Caco-2 (cell line): ENCODE measurements at places on chromosomes 11 and 22. TPM values are rescaled to one million over a fixed set of nuclear protein-coding genes. Genes with fewer than 3 reads are reported as not detected.
A peak's percentile ranks its signal among the peaks of the same experiment; 100 is the strongest.

Gene CCDC89
- 2.0 and 2.6 TPM in 2 replicates for total RNA-seq

Gene TRIM64C
- not detected in 2 replicates for total RNA-seq

Gene SYT12
- total RNA-seq: 0.23 and 0.82 TPM in 2 replicates

Gene EHBP1L1
- total RNA-seq: 19.2 and 19.6 TPM in 2 replicates

DNA sequence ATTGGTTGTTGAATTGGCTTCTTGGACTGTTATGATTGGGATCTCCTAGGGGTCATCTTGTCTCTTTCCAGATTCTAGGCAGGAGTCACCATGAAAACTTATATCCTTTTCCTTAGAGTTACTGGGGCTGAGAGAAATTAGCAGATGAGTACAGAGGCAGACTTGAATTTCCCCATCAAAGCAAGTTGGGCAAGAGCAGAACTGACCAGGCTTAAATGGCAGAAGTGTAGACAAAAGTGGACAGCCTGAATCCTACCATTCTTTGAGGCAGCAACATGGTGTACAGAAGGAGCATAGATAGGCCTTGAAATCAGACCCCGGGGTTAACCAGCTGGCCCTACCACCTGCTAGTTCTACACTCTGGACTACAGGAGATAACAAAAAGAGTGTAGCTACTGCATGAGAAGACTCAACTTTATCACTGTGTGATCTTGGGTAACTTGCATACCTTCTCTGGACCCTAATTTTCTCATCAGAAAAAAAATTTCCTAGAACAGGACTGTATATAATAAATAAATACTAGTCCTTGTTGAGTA is 427.4 kb upstream of the CADM1 start:
- DNase-seq: no peak
- H3K4me1 ChIP-seq: no peaks in the 10 kb centered on the region
- H3K4me3 ChIP-seq: no peak overlapping the region
- H3K27ac ChIP-seq: no peak overlapping the region

- no peaks in the 10 kb centered on the region; the same call in 1 of the 2 replicates for H3K36me3 ChIP-seq
- peak; percentile 28 for DNase-seq
- H3K27ac ChIP-seq: no peak overlapping the region
- H3K27me3 ChIP-seq: no peaks in the 10 kb centered on the region
- peaks cover 19% of the 10 kb centered on the region for H3K4me1 ChIP-seq
Observed at GRCh38 chr22:45202333-45203149, 38.2 kb downstream of the KIAA0930 start.

GRCh38 chr11:36103933-36104530 is 160.2 kb downstream of the LDLRAD3 start:
- H3K27ac ChIP-seq: no peak overlapping the region
- no peaks in the 10 kb centered on the region for H3K36me3 ChIP-seq
- no peaks in the 10 kb centered on the region for H3K4me1 ChIP-seq
- no peak for DNase-seq
- no peak overlapping the region for H3K4me3 ChIP-seq

- peaks cover 3% of the 10 kb centered on the region for H3K27me3 ChIP-seq
- peak; percentile 74 for DNase-seq
- H3K4me3 ChIP-seq: no peak overlapping the region
- H3K36me3 ChIP-seq: no peaks in the 10 kb centered on the region
- peaks cover 7% of the 10 kb centered on the region for H3K4me1 ChIP-seq
- H3K27ac ChIP-seq: no peak overlapping the region
Observed at GRCh38 chr11:120013325-120014250, 124.3 kb downstream of the TRIM29 start.

- peaks cover 2% of the 10 kb centered on the region; the same call in 1 of the 2 replicates for H3K36me3 ChIP-seq
- DNase-seq: no peak
- H3K27ac ChIP-seq: no peak overlapping the region
Observed at GRCh38 chr11:74204701-74205100, 33.6 kb downstream of the PPME1 start.

GRCh38 chr11:71998061-71998460 is 648 bp upstream of the IL18BP start:
- no peak for DNase-seq
- H3K36me3 ChIP-seq: peaks cover 16% of the 10 kb centered on the region
- H3K4me3 ChIP-seq: no peak overlapping the region
- H3K4me1 ChIP-seq: no peaks in the 10 kb centered on the region
- H3K27ac ChIP-seq: no peak overlapping the region

- H3K27me3 ChIP-seq: no peaks in the 10 kb centered on the region
- no peak for DNase-seq
- H3K27ac ChIP-seq: no peak overlapping the region
- H3K4me3 ChIP-seq: no peak overlapping the region
- H3K4me1 ChIP-seq: peaks cover 12% of the 10 kb centered on the region
Observed at GRCh38 chr22:43289531-43289963, 53.6 kb downstream of the SCUBE1 start.

GRCh38 chr11:5937868-5938602 is 4.0 kb upstream of the OR56A3 start:
- DNase-seq: no peak
- no peaks in the 10 kb centered on the region for H3K4me1 ChIP-seq
- H3K27ac ChIP-seq: no peak overlapping the region
- no peaks in the 10 kb centered on the region for H3K36me3 ChIP-seq
- no peaks in the 10 kb centered on the region for H3K27me3 ChIP-seq
